Activated CD8-positive, alpha-beta memory T cell treated with anti-CD3 and anti-CD28 coated beads, Interleukin-2, amount 10 ng/mL, durations not matched to agents 7 days and 5 days (primary cell): ENCODE measurements at places on chromosomes 16 and 17. TPM values are rescaled to one million over a fixed set of nuclear protein-coding genes. Genes with fewer than 3 reads are reported as not detected.

Gene TBC1D3K
- not detected for total RNA-seq

Gene PRR35
- not detected for total RNA-seq

Gene ERAL1
- total RNA-seq, result 46.1 TPM

DNA sequence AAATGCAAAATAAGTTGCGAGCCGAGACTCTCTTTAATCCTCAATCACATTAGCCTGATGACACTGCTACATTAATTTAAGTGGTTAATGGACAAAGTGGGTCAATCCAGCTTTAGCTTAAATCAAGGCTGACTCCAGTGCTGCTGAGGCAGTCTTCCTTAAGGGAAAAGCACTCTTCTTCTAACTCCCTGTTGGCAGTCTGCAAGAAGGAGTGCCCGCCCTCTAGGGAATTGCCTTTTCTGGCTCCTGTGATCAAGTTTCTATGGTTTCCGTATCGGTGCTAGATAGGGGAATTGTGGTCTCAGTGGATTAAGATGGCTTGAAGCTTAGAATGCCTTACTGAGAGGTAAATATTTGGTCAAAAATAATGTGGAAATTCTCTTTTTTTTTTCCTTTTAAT is 41.0 kb downstream of the HS3ST3B1 start:
- no peak overlapping the region for H3K27ac ChIP-seq
- peaks cover 23% of the 10 kb centered on the region for H3K4me1 ChIP-seq
